Activated naive CD4-positive, alpha-beta T cell treated with Interleukin-2 at 50 U/mL for 16 hours (primary cell): ENCODE measurements at places on chromosomes 3 and 15.
A peak's percentile ranks its signal among the peaks of the same experiment; 100 is the strongest.

DNA sequence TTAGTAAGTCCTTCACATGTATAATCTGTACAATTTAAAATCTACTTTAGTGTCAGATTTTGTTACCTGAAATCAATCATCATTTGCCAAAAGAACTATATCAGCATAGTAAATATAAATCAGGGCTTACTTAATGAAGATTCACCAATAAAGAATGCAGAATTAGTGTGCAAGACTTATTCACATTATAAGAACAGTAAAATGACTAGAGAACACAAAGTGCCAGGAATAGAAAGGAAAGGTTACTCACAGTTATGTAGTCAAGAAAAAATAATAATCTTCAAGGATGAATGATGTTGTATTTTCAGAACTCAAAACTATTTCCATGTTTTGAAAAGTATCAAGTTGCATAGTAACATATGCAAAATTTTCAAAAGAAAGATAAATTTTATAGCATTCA is 891.9 kb downstream of the ROBO1 start:
- DNase-seq: no peak

GRCh38 chr3:169195672-169196071 is 467.8 kb downstream of the MECOM start:
- no peak for DNase-seq

- DNase-seq: no peak
These were observed 81.2 kb upstream of the PLXND1 start for GRCh38 chr3:129687586-129688125.

GRCh38 chr3:67561667-67562394 is 92.6 kb downstream of the SUCLG2 start:
- DNase-seq: no peak

DNA sequence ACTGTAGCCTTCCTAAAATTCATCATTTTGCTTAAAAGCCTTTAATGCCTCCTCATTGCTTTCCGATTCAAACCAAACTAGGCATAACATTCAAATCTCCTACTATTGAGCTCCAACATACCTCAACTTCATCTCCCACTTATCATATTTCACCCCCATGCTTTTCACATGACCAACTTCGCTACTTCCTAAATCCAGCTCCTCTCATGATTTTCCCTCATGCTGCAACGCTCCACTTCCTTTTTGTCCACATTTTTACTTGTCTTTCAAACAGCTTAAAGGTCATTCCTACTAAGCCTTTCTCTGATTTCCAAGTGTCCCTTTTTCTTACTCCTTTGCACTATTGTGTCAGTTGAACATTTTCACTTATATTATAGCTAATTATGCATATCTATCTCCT is 20.3 kb upstream of the ANXA2 start:
- DNase-seq: no peak

DNA sequence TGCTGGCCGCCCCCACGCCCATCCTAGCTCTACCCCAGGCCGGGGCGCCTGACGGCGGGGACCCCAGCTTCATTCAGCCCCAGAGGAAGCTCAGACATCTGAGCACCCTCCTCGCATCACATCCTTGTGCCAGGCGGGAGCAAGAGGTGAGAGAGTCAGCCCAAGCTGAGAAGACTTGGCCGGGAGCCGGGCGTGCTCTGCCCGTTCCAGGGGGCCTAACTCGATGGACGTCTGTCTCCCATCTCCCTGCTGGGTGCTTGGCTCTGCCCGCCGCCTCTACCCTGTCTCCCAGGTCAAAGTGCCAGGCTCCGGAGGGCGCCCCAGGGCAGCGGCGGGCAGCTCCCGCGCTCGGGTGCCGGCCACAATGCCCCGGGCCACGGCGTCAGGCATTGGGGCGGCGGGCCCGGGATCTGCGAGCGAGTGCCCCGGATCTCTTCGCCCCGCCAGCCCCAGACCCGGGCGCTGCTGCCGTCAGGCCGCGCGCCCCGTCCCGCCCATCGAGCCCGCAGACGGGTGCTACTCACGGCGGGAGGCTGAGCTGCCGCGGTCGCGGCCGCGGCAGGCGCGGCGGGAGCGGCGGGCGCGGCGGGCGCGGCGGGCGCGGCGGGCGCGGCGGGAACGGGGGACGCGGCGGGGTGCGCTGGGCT is 388 bp downstream of the DAPK2 start:
- DNase-seq: no peak

DNA sequence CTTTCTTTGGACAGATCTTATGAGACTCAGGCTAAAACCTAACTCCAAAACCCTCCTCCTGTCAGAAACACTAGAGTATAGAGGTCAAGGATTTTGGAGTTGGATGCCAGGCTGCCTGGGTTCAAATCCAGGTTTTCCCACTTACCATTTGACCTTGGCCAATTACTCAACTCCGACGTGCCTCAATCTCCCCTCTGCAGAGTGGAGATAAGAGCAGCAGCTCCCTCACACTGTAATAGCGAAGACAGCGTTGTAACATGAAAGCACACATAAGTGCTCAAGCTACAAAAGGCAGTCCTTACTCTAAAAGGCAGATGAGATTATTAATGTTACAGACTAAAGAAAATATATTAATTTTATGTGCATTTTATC is 90.1 kb downstream of the IGF2BP2 start:
- DNase-seq: no peak

DNA sequence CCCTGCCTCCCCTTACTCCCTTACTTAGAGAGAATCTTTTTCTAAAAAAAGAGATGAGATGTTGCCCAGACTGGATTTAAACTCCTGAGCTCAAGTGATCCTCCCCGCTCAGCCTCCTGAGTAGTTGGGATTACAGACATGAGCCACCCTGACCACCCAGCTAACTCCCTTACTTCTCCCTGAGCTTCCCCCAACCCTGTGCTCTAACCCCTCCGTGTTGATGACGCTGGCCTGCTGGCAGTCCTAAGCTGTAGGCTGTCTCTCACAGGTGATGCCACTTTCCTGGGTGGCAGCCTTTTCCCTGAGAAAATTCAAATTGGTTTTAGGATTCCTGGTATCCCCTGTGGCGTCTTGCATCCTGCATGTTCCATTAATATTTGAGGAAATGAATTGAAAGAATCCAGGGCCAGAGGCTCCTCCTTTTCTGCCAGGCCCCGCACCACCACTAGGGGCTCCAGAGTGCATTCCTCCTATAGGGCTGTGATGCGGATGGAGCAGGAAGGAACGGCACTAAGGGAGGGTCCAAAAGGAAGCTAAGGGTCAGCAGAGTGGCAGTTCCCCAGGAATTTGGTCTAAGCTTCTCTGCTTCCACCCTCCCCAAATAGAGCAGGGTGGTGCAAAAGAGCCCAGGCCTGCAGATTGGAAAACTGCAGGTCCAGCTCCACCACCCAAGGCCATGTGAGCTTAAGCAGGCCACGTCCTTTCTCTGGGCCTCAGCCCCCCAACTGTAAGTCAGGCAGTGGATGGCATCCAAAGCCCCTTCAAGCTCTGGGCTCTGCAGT is 101.1 kb downstream of the DAPK2 start:
- DNase-seq: peak; percentile 74

GRCh38 chr15:70703096-70703878 is 60.1 kb downstream of the UACA start:
- no peak for DNase-seq
